ENCODE measurements at places on chromosomes 2 and 18. TPM values are rescaled to one million over a fixed set of nuclear protein-coding genes. Genes with fewer than 3 reads are reported as not detected.

The ASXL3 gene
- not detected for total RNA-seq

The CCDC195 gene
- not detected for total RNA-seq

The CPO gene
- not detected for total RNA-seq

The SAG gene
- total RNA-seq, result 0.19 TPM

The CFAP53 gene
- 0.36 TPM for total RNA-seq

The RND3 gene
- not detected for total RNA-seq

The COLEC11 gene
- total RNA-seq, result not detected

The ALPI gene
- not detected for total RNA-seq

The TOGARAM2 gene
- total RNA-seq, result 4.8 TPM

The PGAP1 gene
- total RNA-seq, result 12.3 TPM

GRCh38 chr18:33540392-33540791, 37.6 kb upstream of the ASXL3 start:
- DNase-seq, result no peak

- DNase-seq, result no peak
Measured at GRCh38 chr18:53984021-53984420, 240.4 kb downstream of the MBD2 start.

GRCh38 chr2:231533777-231534125, 3.5 kb upstream of the NMUR1 start:
- DNase-seq, result no peak

DNA sequence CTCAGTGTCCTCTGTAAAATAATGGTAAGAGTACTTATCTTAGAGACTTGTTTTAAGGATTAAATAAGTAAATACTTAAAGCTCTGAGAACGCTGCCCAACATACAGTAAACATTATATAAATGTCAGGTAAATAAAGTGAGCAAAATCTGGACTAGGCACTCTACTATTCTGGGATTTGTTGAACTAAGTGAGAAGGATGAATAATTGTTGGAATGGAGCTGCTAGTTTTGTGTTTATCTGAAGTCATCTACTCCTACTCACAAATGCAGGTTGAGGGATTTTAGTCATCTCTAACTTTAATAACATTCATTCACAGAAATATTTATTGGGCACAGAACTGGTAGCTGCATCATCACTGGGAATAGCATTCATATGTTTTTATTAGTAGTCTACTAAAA, 103.4 kb downstream of the MEIS1 start:
- no peak for DNase-seq

DNA sequence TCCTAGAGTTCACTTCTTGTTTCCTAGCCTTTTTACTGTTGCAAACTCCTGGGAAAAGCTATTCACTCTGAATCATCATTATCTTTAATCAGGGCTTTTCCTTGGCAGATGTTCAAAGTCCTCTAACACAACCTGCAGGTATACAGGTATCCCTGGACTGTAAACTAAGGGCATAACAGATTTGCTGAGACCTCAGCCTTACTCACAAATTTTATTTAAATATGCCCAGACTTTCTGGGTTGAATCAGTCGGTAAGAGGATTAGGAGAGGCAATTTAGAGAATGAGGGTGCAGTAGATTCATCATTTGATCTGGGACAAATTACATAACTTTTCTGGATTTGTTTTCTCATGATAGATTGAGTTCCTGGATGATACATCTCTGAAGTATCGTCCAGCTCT, 217.8 kb upstream of the STON1 start:
- no peak for DNase-seq

GRCh38 chr2:13583609-13584008, 866.9 kb downstream of the TRIB2 start:
- no peak for DNase-seq

DNA sequence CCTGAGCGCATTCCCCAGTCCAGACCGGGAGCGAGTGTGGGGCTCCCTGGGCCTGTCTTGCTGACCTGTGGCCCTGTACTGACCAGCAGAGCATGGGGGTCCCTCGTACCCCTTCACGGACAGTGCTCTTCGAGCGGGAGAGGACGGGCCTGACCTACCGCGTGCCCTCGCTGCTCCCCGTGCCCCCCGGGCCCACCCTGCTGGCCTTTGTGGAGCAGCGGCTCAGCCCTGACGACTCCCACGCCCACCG, 5.3 kb downstream of the NEU4 start:
- no peak for DNase-seq

DNA sequence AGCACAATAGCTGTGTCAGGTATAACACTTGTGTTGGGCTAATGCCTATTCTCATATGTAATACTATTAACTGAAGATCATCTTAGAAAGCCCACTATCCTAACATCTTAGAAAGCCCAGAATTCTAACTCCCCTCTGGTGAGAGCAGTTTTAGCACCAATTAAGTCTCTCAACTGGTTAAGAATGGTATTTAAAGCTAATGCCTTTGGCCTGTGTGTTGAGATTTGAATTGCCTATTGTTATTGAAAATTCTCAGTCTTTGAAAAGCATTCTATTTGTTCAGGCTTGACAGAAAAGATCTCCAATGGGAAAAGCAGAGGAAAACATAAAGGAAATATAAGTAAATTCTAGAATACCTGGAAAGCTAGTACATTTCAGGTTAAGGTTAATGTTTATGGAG, 352.5 kb downstream of the ARHGAP15 start:
- DNase-seq, result no peak

DNA sequence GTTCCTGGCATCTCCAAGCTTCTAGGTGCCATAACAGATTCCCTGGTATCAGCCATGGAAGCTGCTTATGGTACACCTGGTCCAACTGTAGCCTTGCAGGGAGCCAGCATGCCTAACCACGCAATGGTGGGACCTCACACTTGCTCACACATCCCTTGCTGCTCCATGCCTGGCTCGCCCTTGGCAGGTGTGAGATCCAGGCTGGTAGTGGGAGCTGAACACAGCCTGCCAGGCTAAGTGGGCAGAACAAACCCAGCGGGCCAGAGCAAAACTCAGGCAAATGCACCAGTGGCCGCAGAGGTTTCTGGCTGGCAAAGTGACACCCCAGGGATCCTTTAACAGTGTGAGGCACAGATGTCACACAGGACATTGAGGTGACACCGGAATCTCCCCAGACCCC, 185.8 kb downstream of the NDUFA10 start:
- no peak for DNase-seq

- DNase-seq, result no peak
Measured at GRCh38 chr2:229080172-229080571, 190.9 kb downstream of the PID1 start.

DNA sequence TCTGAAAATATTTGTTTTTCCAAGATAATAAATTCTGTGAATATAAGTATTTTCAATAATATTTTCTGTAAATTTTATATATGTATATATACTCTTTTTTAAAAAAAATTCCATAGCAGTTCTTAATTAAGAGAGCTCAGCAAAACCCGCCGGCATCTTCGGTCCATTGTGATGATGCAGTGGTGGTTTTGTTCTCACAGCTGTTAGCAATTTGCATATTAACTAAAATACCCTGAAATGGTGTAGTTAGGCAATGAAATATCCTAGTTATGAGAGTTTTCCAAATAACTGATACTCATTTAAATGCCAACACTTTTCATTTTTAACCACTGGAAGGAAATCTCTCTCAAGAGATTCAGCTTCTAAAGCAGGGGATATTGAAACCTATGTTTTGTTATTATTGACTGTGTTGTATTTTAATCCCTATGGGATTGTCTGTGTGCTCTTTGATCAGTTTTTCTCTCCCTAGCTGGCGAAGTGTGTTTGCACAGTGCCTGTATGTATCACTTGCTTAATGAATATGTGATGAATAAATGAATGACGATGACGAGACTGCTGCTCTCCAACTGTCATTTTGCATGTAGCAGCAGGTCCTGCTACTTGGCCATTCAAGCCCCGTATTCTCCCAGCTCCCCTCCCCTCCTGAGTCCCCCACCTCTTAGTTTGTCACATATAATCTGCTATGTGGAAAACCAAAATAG, 42.4 kb downstream of the PSMG2 start:
- DNase-seq, result no peak

DNA sequence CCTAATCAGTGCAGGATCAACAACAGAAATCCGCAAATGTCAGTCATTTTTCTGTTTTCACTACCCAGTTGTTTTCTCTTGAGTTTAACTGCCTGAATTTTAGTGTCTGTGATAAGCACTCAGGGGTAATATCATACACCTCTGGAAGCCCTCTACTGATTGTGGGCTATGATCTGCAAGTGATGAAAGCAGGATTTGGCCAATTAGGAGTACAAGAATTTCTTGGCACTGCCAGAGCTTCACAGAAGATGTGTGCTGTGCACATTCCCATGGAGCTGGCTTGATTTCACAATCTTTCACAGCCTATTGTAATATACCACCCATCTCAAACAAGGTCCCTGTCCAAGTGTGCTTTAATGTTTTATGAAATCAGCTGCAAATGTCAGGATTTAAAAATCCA, 27.3 kb upstream of the TDRD15 start:
- DNase-seq, result no peak

DNA sequence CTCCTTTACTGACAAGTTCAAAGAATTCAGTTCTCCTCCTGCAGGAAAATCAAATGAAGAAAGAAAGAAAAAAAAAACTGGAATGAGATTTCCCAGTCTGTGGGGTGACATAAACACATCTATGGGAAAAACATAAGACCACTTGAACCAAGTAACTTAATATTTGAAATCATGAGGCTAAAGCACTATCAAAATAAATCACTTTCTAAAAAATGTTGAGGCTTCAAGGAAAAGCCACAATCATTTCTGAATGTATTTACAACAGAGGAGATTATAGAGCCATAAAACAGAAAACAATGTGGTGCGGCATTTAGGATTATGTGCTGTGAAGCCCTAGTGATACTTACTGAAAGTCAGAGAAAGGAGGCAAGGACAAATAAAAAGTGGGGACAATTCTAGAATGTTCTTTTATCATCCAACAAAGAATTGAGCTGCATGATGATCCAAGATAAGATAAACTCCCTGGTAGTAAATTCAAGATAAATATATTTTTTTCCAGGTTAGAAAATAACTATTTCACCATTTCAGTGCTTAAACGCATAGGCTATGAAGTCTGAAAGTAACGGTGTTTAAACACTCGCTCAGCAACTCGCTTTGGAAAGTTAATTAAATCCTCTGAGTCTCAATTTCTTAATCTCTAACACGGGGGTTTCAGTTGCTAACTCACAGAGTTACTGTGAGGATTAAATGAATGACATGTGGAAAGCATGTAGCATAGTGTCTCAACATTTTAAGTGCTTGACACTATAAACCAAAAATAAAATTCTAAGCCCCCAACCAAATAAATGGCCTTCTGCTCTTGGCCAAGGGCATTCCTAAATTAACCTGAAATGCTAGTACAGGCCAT, 288.5 kb downstream of the AGPS start:
- no peak for DNase-seq

DNA sequence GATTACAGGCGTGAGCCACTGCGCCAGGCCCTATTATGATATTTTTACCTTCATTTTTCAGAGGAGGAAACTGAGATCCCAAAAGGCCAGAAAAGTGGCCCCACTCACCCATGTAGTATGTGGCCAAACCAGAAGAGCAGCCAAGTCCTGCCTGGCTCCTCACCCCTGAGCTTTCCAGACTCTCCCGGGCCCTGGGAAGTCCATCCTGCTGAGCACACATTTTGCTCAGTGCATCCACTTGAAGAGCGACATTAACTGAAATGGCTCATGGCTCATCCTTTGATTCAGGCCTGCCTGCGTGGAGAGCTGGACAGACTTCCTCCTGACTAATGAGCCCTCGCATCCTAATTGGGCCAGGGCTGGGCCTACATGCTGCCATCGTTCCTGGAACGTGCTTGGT, 9.5 kb upstream of the NGEF start:
- no peak for DNase-seq

GRCh38 chr2:178449700-178450523, 1.1 kb downstream of the PRKRA start:
- peak; percentile 50 for DNase-seq

- DNase-seq, result peak; percentile 63
Measured at GRCh38 chr2:26034637-26034992, 731 bp downstream of the RAB10 start.

GRCh38 chr18:24000613-24001490, 13.7 kb upstream of the TTC39C start:
- no peak for DNase-seq

DNA sequence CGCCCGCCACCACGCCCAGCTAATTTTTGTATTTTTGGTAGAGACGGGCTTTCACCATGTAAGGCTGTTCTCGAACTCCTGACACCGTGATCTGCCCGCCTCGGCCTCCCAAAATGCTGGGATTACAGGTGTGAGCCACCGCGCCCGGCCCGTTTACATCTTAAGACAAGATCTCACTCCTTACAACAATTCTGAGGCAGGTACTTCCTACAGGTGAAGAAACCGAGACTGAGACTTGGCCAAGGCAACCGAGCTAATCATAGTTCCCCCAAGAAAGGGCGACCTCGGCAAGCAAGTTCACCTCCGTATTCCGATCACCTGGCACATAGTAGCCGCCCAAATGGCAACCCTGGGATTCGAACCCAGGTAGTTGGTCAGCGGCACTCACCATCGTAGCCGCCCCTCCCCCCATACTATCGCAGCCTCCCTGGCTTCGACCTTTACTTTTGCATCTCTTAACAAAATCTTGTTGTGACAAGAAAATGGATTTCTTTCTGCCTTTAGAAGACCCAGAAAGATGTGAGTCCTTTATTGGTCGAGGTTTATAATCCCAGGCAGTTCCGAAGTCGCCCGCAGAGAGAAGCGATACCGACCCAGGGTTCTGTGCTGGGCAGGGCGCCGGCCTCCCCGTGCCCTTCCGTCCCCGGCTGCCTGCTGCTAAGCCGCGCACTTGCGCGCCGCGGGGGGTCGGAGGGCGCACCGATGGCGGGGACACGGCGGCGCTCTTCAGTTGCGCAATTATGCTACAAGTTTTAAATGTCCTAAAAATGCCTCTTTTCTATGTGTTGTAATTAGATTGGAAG, 1.1 kb upstream of the FZD5 start:
- peak; percentile 28 for DNase-seq

DNA sequence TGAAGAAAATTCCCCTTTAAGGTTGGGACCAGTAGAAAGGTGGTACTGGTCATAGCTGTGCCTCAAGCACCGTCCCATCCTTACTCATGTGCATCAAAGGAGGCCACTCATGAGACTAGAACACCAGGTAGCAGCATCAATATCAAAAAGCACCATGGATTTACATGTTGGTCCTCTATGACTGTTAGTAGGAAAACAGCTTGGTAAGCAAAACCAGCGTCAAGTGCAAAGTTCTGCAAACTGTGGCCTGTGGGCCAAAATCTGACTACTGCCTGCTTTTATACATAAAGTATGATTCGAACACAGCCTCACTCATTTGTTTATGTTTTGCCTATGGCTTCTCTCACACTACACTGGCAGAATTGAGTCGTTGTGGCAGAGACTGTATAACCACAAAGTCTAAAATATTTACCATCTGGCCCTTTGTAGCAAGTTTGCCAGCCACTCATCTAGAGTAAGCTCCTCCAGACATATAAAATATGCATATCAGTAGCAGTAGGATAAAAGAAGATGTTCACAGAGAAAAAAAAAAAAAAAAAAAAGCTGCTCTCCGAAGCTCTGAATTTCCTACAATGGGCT, 119.7 kb upstream of the CTNNA2 start:
- no peak for DNase-seq

- DNase-seq, result no peak
Measured at GRCh38 chr2:48541666-48542389, 11.9 kb downstream of the STON1 start.

DNA sequence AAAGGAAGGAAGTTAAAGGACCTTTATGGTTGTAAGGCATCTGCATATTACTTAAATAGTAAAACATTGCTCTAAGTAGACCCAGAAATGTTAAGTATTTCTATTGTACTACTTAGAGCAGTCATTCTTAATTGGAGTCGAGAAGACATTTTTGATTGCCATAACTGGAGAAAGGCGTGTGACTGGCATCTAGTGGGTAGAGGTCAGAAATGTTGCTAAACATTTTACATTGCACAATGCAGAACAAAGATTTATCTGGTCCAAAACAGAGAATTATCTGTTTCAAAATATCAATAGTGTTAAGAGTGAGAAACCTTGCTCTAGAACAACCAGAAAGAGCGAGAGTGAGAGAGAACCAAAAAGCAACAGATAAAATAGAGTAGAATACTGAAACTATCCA, 23.3 kb upstream of the ROCK1 start:
- peak; percentile 19 for DNase-seq

All from CD8-positive, alpha-beta T cell (primary cell).